ENCODE measurements at places on chromosomes 4 and X. TPM values are rescaled to one million over a fixed set of nuclear protein-coding genes. Genes with fewer than 3 reads are reported as not detected.

DCAF12L2 gene
- not detected for total RNA-seq

HMGN5 gene
- 1.8 TPM for total RNA-seq

IL13RA2 gene
- total RNA-seq, result not detected

DNA sequence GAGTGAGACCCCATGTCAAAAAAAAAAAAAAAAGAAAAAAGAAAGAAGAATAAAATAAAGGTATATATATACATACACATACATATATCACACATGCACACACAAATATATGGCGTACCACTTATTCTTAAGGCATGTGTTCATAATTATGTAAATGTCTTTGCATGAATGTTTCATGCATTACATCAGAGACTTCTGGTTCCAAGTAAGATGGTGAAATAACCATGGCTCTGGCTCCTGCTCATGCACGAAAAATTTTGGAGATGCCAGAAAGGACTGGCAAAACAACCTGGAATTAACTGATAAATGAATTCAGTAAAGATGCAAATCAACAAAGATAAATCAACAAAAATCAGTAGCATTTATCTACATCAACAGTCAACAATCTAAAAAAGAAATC lies 19.7 kb upstream of the FHIP1A start:
- DNase-seq, result no peak

DNA sequence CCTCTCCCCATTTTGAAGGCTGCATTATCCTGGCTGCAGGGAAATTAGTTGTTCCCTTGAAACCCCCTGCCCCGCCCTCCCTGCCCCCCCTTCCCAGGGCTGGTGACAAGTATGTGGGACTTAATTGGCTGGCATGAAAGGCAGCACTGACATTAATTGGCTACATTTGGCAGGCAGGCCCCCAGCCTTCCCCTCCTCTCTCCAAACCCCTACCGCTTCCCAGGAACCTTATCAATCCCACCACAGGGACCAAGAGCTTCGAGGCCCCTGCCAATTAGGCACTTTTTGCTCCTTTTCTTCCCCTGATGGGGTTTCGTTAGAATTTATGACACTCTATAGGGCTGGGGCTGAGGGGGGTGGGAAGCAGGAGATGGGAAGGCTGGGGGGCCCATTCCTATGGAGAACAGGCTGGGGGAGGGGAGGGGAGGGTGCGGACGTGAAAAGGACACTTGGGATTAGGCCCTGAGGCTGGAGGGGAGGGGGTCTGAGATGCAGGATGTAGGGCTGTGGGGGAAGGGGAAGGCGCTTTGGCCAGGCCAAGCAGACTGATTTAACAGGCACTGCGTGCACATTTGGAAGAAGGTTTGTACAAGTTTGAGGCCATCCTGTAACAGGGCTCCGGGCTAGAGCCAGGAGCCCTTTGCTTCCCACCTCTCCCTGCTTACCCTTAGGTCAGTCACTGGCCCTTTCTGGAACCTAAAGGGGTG lies 52.2 kb downstream of the EFNB1 start:
- no peak for DNase-seq

DNA sequence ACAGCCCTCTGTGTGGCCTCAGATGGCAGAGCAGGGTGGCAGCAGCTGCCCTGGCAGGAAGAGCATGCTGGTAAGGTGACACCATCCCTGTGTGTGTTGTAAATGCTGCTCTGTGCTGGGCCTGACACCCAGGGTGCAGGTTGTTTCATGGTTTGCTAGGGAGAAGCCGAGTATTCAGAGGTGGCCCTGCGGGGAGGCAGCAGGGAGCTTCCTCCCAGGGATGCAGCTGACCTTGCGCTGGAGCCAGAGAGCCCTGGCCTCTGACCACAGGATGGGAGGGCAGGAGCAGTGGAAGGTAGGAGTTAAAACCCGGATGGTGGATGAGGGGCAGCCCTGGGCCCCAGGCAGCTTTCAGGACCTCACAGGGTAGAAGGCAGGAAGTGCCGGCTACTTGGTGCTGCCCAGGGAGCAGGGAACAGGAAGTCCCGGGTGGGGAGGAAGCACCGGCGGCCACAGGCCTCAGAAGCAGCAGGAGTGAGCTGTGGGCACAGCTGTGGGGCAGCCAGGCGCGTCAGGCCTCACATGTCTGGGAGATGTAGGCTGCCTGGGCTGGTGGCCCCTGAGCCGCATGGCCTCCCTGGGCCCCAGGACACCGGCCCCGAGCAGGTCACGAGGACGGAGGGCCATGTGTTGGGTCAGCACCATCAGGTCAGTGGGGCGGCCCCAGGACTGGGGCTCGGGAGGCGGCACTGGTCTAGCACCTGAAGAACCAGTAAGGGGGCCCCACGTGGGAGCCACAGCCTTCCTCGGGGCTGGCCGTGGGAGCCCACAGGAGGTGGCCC lies 19.1 kb downstream of the SH3BP2 start:
- DNase-seq, result peak; percentile 88

DNA sequence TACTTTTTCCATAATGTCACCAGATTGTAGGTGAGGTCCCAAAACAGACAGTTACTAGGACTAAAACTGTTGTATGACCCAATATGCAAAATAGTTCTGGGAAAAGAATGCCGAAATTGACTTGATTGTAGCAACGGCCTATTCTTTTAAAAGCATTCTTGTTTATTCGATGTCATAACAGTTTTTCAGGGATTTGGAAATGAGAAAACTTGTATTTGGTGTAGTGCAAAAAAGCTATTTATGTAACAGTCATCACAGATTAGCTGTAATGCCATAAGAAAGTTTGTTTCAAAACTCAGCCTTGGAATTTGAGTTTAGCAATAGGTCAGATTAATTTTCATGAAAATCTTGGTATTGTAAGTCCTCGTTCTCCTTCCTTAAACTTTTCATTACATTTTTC lies 69.2 kb upstream of the DIAPH2 start:
- DNase-seq, result no peak

DNA sequence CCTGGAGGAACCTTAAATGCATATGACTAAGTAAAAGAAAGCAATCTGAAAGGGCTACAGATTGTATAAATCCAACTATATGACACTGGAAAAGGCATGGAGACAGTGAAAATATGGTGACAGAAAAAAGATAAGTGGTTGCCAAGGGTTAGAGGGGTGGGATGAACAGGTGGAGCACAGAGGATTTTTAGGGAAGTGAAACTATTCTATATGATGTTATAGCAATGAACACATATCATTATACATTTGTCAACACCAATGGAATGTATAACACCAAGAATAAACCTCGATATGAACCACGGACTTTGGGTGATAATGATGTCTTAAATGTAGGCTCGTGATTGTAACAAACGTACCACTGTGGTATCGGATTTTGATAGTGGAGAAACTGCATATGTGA lies 40.7 kb downstream of the NPY5R start:
- DNase-seq, result no peak

- no peak for DNase-seq
These were observed 291.4 kb downstream of the PABPC4L start for GRCh38 chr4:133910165-133910564.
